ENCODE measurements at places on chromosomes 11 and 22.

GRCh38 chr11:103978616-103979595 lies 57.5 kb upstream of the DDI1 start:
- no peak for DNase-seq

DNA sequence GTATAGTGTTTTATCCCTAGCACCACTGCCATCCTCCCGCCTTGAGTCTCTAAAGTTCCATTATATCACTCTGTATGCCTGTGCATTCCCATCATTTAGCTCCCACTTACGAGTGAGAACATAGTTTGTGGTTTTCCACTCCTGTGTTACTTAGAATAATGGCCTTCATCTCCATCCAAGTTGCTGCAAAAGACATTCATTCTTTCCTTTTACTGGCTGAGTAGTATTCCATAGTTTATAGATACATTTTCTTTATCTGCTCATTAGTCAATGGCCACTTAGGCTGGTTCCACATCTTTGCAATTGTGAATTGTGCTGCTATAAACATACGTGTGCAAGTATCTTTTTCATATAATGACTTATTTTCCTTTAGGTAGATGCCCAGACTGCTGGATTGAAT lies 24.4 kb downstream of the TAB1 start:
- no peak for DNase-seq

DNA sequence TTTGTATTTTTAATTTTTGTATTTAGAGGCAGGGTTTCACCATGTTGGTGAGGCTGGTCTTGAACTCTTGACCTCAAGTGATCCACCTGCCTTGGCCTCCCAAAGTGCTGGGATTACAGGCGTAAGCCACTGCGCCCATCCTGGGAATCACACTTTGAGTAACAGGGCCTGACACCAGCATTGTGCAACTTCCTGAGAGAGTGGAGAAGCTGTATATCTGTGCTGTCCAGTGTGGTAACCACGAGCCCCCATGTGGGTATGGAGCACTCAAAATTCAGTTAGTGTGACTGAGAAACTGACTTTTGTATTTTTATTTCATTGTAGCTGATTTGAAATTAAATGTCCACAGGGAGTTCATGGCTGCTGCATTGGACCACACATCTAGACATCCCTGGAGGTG lies 36.2 kb downstream of the MPPED1 start:
- DNase-seq: no peak

- DNase-seq: no peak
Observed at GRCh38 chr11:29612423-29612822, 404.4 kb downstream of the KCNA4 start.

GRCh38 chr22:28911777-28912669 lies 28.7 kb downstream of the ZNRF3 start:
- no peak for DNase-seq

- no peak for DNase-seq
Observed at GRCh38 chr11:98940913-98941312, 79.8 kb upstream of the CNTN5 start.

- no peak for DNase-seq
Observed at GRCh38 chr22:36753120-36753802, 22.7 kb downstream of the IFT27 start.

DNA sequence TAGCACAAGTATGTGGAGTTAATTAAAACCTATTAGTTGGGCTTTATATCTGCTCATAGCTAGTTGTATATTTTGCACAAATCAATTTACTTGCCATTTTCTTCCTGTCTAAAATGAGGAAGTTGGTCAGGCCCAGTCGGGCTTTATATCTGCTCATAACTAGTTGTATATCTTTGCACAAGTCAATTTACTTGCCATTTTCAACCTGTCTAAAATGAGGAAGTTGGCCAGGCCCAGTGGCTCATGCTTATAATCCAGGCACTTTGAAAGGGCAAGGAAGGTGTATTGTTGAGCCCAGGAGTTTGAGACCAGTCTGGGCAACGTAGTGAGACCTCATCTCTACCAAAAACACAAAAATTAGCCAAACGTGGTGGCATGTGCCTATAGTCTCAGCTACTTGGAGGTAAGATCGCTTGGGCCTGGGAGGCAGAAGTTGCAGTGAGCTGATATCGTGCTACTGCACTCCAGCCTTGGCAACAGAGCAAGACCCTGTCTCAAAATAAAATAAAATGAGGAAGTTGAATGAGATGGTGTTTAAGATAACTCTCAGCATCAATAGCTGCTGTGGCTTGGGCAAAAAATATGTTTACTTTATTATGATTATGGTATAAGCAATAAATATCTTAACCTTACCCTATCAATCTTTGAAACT lies 1558.6 kb upstream of the RAG2 start:
- DNase-seq: no peak

DNA sequence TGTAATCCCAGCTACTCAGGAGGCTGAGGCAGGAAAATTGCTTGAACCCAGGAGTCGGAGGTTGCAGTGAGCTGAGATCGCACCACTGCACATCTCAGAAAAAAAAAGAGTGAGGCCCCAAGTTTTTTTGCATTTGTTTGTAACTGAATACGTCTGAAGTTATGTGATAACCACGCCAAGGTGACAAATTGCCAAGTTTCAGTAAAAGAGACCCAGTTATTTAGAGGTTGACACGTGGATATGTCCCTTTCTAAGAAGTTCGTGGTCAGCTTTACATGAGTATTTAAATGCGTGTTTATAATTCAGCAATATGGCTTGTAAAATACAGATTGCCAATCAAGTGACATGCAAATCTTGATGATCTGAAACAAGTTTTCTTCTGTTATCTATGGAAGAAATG lies 8.0 kb downstream of the PPARA start:
- DNase-seq: no peak

DNA sequence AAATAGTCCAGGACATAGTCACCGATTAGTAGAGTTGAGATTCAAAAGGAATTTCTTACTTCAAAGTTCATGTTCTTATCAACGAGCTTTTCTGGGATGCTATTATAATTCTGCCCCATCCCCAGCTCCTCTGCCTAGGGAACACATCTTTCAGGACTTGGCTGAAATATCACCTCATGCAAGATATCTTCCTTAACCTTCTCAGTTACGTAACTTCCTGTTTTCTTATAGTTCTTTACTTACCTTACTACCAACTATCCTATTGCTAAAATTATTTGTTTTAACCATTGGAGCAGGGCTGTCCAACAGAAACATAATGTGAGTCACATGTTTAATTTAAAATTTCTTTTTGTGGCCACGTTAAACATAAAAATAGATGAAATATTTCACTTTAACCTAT lies 2.3 kb downstream of the NARS2 start:
- DNase-seq: no peak

- no peak for DNase-seq
Observed at GRCh38 chr11:85347291-85347690, 279.9 kb downstream of the DLG2 start.

DNA sequence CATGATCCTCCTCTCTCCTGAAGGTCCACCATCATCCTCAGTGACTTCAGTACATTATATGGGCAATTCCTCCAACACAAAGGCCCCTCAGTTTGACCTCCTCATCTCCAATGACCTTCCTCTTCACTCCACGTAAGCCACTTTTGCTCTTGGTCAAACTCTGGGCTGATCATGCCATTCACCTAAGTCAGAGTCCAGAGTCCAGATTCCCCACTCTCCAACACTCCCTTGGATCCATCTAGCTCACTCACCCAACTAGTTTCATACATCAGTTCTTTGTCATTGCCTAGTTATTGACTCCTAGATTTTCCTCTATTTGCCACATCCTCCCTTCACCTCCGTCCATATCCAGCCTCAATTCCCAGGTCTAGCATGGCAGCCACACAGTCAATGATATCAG lies 30.5 kb upstream of the TTC12 start:
- no peak for DNase-seq

- no peak for DNase-seq
Observed at GRCh38 chr11:86116386-86116726, 47.5 kb upstream of the PICALM start.

- DNase-seq: no peak
Observed at GRCh38 chr11:80103142-80103859, 662.5 kb upstream of the TENM4 start.

GRCh38 chr11:5938603-5938965 lies 3.5 kb upstream of the OR56A3 start:
- DNase-seq: no peak

- DNase-seq: no peak
Observed at GRCh38 chr11:104798789-104799188, 99.5 kb downstream of the CASP12 start.
